Stimulated activated CD4-positive, alpha-beta T cell treated with anti-CD3 and anti-CD28 coated beads, Interleukin-15, amount 100 ng/mL, for 1 hour (primary cell): ENCODE measurements at places on chromosomes 1 and 21.

GRCh38 chr1:224253721-224254120 is 70.7 kb downstream of the DEGS1 start:
- no peak for DNase-seq

DNA sequence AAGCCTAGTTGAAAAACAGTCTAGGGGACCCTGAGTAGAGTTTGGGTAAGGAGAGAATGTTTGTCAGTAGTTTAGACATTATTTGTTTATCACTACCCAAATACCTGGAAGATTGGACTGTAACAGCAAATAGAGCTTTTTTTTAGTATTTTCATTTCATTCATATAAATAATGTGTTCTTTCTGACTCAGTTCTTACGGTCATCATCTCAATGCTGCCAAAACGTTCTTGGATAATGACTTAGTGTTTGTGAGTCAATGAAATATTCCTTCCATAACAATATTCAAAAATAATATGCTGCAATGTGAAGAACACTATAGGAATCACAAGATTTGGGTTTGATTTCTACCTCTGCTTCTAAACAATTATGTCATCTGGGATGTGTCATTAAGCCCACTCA is 400.0 kb upstream of the PKN2 start:
- no peak for DNase-seq

DNA sequence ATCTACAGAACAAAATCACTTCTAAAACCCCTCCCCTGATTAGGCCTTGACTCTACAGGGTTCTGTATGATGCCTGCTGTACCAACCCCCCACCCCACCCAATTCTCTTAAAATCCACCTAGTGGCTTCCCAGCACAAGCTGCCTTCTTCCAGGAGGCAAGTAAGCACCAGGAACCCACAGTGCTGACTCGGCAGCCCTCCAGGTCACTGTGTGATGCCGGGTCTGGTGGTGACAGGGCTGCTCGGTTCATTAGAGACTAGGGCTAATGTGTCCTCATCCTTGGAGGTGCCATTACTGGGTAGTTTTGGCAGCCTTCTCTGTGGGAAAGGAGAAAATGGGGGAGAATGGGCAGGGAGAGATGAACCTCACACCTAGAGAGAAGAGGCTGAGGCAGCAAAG is 363.5 kb downstream of the PTPRU start:
- DNase-seq = no peak

DNA sequence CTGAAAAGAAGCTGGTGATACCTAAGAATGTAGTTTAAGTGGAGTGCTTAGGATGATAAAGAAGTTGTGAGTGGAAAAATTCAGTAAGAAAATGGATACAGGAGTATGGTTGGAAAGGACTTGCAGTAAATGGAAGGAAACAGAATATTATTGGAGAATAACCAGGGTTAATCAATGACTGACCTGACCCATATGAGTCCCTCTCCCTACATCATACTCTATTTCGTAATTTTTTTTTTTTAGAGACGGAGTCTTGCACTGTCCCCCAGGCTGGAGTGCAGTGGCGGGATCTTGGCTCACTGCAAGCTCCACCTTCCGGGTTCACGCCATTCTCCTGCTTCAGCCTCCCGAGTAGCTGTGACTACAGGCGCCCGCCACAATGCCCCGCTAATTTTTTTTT is 33.4 kb upstream of the ENSA start:
- no peak for DNase-seq

- no peak for DNase-seq
Observed at GRCh38 chr1:87521452-87521851, 192.8 kb downstream of the LMO4 start.

DNA sequence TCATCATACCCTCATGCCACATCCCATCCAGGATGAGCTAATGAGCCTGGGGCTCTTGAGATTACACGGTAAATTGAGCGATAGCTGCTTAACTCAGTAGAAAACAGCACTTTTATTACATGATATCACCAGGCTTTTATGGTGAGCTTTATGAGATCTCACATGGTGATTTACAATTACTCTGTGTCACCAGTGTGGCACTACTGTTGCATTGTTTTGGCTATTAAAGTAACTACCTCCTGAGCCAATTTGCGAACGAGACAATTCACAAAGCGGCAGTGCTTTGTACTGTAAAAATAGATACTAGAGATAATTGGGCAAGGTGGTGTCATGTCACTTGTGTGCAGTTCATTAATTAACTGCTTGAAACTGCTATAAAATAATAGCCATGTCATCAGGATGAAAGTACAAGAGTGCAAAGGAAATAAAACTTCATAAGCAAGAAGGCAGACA is 767.7 kb upstream of the ADGRL2 start:
- DNase-seq = no peak

DNA sequence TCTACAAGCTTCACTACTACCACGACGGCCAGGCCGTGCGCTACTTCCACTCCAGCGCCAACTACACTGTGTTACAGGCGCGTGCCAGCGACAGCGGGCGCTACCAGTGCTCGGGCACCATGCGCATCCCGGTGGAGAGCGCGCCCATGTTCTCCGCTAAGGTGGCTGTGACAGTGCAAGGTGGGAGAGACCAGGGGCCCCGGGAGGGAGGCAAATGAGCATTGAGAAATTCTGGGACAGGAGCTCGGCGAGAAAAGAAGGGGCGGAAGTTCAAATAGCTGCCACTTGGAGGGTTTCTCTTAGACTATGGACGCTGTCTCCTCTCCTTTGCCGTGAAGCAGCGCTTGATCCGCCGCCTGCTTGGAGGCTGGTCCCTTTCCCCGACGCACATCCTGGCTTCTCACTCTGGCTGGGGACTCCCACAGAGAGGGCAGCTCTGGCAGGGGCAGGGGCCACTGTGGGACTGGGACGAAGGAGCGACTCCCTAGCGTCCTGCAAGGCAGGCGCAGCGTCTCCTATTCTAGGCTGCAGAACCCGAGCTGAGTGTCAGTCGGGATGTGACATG is 4.6 kb downstream of the FCRLB start:
- no peak for DNase-seq

GRCh38 chr1:99173282-99173681 is 91.0 kb upstream of the PLPPR4 start:
- DNase-seq = no peak
